ENCODE measurements at places on chromosomes 4 and X. TPM values are rescaled to one million over a fixed set of nuclear protein-coding genes. Genes with fewer than 3 reads are reported as not detected.

COMMD8 gene
- total RNA-seq, result 9.5 TPM

KLHL34 gene
- not detected for total RNA-seq

ABCG2 gene
- not detected for total RNA-seq

ARHGAP36 gene
- total RNA-seq, result not detected

USP17L28 gene
- not detected for total RNA-seq

GAGE12J gene
- not detected for total RNA-seq

ATP2B3 gene
- not detected for total RNA-seq

VCX3B gene
- total RNA-seq, result 0.26 TPM

HERC6 gene
- total RNA-seq, result 4.8 TPM

GRCh38 chrX:69146739-69147138 lies 18.5 kb downstream of the PJA1 start:
- DNase-seq, result no peak

DNA sequence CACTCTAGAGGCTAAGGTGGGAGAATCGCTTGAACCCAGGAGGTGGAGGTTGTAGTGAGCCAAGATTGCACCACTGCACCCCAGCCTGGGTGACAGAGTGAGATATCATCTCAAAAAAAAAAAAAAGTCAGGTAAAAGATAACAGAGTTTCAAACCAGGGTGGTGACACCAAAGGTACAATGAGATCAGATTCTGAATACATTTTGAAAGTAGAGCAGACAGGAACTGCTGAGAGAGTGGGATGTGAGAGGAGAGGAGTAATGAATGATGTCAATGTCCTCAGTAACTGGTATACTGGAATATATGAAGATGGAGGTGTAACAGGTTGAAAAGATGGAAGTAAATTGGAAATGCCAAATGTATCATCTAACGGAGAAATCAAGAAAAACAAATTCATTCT lies 135.6 kb downstream of the CAMK2D start:
- no peak for DNase-seq

GRCh38 chrX:72387247-72387646 lies 81.5 kb upstream of the CITED1 start:
- no peak for DNase-seq

- no peak for DNase-seq
Observed at GRCh38 chr4:6197433-6198174, 2.7 kb downstream of the JAKMIP1 start.

DNA sequence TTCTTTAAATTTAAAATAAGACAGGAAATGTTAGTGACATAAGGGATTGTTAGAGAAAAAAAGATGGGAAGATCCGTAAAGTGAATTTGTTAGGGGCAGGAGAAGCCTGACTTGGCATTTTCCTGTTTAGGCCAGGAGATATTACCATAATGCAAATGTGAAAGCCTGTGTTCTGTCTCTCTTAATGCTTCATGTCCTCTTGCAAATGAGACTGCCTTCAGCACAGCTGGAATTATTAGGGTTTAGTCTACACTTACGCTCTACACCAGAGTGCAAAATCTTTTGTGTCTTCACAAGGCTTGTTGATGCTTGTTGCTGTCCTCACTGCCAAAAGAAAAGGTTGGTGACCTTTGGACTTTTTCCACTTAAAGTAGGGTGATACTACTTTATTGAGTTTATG lies 56.8 kb downstream of the JADE1 start:
- no peak for DNase-seq

DNA sequence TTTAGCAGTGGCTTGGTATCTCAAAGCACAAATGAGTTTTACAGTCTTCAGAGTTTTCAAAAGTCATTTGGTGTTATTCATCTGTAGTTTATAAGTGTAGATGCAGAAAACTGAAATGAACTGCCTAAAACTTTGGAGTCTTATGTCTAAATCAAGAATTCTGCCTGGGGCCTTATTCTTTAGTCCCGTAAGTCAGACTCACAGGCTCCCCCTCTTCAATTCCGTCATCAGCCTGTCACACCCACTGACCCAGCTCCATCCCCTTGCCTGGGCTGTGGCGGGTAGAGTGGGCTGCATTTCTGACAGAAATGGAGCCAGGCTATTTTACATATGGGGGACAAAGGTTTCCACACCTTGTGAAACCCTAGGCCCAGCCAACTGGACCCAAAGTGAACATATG lies 44.3 kb downstream of the TSPAN5 start:
- DNase-seq, result no peak

DNA sequence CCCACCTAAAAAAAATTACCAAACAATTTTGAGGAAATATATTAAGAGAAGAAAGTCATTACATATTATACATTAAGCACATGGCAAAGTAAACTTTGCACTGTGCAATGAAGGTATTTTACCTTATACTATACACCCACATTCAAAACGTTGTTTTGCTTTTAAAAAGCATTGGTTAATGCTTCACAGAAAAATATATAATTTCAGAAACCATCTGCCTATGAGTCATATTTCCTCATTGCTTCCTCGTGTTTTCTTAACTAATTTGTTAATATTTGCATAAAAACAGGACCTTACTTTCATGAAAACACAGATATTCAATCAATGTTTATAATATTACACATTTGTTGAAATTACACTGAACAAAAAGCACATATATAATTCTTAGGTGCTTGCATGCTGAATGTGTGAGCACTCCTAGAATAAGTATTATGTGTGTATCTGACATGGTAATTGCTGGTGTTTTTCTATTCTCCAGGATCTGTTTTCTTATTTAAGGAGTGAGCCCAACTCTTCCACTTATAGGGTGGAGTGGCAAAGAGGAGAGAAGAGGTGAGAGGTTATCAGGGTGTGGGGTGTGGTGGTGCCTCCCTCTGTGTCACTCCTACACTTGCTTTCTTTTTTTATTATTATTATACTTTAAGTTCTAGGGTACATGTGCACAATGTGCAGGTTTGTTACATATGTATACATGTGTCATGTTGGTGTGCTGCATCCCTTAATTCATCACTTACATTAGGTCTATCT lies 95.1 kb upstream of the IQCM start:
- DNase-seq, result no peak

GRCh38 chr4:52950226-52950625 lies 88.1 kb downstream of the RASL11B start:
- DNase-seq, result no peak

- DNase-seq, result no peak
Observed at GRCh38 chr4:99408346-99408745, 26.8 kb downstream of the ADH7 start.

DNA sequence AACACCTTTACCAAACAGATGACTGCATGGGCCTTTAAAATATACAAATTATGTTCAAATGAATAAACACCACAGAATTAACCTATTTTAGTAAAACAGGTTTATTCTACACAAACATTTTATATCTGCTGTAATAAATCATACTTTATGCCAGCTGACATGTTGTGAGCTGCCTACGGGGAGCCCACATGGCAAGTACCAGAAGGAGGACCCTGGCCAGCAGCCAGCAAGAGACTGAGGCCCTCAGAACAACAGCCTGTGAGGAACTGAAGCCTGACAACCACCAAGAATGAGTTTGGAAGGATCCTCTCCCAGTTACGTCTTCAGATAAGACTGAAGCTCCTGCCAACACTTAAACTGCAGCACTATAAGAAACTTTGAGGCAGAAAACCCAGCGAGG lies 377.0 kb downstream of the PDGFC start:
- DNase-seq, result peak; percentile 9

DNA sequence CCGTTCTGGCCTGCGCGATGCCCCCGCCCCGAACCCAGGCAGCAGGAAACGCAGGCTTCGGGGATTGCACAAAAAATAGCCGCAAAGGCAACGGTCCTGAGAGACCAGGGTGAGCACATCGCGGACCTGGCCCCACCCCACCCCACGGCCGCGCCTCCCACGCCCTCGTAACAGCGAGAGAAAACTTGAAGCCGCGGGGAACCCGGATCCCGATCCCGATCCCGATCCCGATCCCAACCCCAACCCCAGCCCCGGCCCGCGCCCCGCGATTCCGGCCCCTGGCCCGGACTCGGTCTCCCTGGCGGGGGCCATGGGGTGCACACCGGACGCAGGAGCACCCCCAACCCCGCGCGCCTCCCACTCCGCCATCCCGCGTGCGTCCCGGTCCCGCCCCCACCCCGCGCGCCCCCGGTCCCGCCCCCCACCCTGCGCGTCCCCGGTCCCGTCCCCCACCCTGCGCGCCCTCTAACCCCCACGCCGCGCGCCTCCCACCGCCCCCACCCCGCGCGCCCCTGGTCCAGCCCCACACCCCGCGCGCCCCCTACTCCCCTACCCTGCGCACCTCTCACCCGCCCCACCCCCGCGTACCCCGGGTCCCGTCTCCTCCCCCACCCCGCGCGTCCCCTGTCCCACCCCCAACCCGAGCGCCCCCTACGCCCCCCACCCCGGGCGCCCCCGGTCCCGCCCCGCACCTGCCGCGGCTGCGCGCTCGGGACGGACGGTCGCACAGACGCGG lies 29.0 kb downstream of the NOP14 start:
- peak; percentile 19 for DNase-seq

- no peak for DNase-seq
Observed at GRCh38 chrX:139795196-139795595, 87.2 kb upstream of the MCF2 start.

DNA sequence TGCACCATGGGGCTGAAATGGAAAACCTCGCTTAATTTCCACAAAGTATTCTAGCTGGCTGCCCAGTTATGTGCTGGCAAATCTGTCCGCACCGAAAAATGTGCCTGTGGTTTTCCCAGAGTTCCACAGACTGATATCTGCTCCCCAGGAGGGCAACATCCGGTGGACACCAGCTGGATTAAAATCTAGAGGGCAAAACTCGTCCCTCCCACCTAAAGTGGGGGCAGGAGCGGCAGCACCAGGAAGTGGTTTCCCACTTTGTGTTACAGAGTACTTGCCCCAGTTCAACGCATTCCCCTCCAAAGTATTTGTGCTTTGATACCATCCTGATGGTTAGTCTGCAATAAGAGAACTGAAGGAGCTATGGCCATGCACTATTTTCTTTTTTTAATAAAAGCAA lies 187.6 kb downstream of the TSPAN5 start:
- DNase-seq, result no peak

DNA sequence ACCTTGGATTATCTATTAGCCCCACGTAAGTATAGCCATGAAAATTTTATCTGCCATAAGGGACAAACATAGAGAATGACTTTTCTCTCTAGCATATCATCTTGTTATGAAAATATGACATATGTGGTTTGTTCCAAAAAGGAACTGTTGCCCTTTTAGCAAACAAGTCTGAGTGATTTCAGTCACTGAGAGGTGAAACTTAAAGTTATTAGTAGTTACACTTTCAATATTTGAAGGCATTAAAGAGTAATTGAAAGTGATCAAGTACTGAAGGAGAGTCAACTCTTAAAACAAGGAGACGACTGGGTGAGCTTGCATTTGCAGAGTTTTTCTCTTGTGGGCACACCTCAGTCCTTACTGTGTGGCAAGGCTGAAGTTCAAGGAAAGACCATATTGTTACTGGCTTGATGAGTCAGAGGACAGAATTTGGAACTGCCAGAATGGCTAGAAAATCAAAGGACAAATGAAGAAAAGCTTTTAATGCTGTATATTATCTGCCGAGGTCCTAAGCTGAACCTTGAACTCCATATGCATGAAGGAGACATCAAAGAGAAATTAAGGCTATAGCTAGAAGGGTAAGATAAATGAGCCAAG lies 205.1 kb upstream of the EMCN start:
- no peak for DNase-seq

DNA sequence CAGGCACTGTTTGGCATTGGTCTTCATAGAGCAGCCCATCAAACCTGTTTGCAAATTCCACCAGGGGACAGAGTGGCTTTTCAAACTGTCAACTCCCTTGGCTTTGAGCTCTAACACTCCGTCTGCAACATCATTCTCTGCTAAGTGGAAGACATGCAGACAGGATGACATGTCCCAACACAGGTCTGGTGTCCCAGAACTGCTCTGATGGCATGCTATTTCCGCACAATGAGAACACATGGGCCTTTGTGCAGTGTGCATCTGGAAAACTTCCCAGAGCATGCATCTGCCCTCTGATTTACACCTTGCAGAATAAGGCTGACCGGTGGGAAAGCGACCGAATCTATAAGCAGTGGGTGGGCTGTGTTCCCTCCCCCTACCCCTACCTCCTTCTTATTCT lies 212.8 kb upstream of the GYPA start:
- no peak for DNase-seq
